NCI-H1092 (cell line): ENCODE measurements at places on chromosomes 3 and 15.

- no peak for DNase-seq
These were observed 79.5 kb upstream of the BHLHE40 start for GRCh38 chr3:4899710-4900109.

GRCh38 chr3:155271343-155271613, 22.2 kb downstream of the STRIT1 start:
- no peak for DNase-seq

DNA sequence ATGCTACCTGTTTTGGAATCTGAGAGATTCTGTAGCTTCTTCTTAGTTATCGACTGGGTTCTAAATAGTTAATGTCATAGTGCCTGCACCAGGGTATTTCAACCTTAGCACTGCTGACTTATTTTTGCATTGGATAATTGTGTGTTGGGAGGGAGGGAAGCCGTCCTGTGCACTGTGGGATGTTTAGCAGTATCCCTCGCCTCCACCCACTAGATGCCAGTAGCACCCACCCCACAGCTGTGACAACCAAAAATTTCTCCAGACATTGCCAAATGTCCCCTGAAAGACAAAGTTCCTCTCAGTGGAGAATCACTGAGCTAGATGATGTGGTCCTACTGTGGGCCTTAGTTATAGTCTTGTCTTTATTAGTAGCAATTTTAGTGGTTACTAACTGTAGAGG, 88.3 kb downstream of the TGFBR2 start:
- DNase-seq = no peak

GRCh38 chr3:30438126-30438525, 168.3 kb upstream of the TGFBR2 start:
- no peak for DNase-seq

DNA sequence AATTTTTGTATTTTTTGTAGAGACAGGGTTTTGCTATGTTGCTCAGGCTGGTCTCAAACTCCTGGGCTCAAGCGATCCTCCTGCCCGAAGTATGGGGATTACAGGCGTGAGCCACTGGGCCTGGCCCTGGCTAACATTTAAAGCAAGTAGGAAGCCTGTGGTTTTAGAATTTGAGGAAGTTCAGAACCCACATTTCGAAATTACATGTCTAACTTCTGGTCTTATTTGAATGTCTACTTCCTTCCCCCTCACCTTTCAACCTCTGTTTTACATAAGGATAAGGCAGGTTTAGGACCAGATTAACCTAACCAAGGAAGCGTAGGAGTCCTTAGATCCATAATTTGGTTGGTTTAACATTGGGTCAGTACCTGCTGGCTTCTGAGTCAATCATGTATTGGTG, 120.5 kb upstream of the PROK2 start:
- no peak for DNase-seq

DNA sequence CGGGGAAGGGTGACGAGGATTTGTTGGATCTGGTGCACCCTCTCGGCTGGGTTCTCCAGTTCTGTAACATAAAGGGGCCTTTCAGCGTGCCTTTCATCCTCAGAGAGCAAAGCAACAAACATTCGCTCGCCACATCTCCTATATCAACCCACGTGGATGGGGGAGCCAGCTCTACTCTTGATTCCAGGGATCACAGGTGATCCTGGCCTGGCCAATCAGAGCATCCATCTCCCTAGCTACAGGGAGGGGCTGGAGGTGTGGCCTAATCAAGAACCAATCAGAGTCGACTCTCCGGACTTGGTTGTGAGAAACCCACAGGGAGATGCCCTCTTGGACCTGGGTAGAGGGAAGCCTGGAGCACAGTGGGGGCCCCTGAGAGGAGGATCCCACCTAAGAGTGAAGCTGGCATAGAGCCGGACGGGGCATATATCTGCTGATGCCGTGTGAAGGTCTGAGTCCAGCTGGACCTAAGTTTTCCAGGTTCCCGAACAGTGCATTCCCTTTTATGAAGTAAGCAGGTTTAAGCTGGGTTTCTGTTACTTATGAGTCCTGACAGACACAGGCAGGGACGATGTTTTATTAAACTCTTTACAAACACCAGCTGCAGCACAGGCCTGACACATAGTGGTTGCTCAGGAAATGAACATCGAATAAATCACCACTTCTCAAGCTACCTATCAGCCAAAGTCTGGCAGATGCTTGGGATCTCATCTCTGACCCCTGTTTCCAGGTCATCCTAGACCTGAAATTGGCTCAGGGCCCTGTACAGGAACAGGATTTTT, 50.7 kb upstream of the RAD18 start:
- no peak for DNase-seq

DNA sequence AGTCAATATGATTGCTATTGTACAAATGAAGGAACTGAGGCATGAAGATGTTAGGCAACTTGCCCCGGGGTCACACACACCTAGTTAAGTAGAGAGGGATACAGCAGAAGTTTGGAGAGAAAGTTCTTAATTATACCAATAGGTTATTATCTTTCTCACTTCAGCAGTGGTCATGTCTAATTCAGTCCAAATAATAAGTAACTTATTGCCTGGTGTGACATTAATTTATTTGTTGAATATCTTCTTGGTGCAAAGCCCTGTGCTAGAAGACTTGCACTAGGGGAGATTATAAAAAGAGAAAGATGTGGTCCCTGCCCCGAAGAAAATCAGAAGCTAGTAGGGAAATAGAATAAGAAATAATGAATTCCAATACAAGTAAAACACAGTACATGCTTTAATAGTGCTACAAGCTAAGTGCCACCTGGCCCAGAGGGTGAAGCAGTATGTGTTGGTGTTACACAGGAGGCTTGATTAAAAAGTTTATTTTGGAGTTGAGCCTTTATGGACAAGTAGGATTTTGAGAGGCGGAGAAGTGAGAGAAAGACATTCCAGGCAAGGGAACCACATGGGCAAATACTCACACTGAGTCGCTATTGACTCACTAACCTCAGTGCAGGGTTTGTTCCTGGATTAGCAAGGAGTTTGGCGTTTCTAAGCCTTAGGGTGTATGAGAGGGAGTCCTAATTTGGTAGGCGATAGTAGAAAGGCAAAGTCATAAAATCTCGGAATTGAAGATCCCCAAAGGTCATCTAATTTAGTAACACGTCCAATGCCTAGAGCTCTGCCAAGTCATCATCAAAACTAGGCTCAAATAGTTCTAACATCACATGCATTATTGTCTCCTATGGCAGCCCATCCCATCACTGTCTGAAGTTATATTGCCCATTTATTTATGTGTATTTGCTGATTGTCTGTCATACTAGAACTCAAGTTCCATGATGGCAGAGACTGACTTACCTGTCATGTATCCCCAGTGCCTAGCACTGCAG, 19.2 kb upstream of the GSK3B start:
- no peak for DNase-seq

DNA sequence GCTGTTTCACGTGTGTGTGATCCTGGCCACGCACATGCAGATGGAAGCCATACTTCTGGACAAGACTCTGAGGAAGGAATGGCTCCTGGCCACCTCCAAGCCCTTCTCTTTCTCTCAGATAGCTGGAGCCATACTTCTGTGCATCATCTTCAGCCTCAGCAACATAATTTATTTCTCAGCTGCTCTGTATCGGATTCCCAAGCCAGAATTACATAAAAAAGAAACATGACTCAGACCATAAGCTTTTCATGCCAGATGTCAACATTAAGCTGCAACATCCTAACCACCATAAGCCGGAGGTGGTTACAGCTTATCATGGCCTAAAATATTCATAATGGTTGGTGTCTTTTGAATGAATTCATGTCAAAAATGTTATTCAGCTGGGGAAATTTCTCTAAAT, 10.6 kb upstream of the KIF23 start:
- no peak for DNase-seq

- no peak for DNase-seq
These were observed 98.8 kb downstream of the ZNF621 start for GRCh38 chr3:40623567-40623966.

DNA sequence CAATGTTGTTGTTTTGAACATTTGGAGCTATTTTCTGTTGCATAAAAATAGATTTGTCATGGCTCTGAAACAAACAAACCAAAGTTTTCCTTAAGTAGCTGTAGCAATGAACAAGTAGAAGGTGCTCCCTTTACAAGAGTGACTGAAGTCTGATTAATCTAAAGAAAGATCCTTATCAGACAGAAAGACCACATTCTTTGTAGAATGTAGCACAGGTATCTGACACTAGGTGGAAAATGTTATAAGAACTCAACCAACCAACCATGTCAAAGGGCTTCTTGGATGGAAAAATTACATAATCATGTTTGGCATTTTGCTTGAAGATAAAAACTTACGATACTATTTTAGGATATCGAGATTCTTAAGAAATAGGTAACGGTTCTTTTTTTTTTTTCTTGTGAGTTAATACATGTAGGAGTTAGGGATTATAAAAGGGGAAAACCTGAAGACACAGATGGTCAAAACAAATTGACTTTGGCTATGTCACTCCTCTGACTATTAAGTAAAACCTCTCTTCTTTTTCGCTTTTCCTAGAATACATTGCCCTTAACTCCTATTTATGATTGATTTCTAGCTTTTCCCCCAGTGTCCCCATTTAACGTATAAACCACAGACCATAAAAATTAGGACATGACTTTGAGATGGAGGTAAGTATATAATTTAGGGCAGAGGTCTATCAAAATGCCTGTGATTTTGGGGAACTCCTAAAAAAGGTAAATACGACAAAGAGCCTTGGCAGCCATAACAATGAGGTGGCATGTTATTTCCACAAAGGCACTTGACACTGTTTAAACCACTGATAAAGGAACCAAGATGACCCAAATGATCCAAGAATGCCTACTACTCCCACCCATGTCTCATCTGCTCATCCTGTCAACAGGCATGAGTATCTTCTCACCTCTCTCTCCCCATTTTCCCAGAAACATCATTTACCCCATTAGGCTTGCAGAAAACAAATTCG, 72.0 kb downstream of the CCR4 start:
- DNase-seq = no peak

GRCh38 chr3:194178669-194179068, 42.7 kb downstream of the HES1 start:
- DNase-seq = no peak
